ENCODE measurements at places on chromosomes 2 and 18.

DNA sequence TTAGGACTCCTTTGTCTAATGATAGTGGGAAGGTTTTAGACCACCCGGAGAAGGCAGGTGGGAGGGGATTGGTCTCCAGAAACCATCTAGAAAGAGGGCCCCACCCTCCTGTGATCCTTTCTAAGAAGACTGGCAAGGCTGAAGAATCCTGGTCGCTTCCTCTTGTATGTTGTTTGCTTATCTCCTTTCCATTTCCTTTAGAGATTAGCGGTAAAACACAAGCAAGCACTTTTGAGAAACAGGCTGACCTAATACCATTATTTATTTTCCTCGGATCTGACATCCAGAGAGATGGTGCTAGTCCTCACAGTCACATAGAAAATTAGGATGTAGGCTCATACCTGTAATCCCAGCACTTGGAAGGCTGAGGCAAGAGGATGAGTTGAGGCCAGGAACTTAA lies 45.2 kb upstream of the SPRED2 start:
- DNase-seq, result no peak

DNA sequence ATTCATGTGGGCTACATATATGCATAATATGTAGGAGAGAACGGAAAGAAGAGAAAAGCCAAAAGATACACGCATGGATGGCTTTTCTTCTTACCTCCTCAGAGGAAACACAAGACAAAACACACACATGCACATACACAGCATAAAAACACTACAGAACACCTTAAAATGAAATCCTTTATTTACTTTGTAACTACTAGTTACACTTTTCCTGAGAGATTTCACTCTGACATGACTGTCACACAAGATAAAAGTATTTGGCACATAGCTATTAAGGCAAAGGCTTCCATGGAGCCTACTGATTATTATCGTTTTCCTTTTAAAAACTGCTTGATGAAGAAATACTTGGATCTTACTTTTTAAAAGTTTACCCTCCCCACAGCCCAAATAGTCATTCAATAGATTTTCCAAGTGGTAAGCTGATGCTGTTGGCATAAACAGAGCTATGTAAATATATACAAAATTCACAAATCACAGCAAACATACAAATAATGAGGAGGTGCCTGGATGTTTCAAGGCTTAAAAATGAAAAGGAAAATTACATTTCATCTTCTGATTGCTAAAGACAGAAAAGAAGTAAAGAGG lies 8.6 kb downstream of the ZEB2 start:
- no peak for DNase-seq

DNA sequence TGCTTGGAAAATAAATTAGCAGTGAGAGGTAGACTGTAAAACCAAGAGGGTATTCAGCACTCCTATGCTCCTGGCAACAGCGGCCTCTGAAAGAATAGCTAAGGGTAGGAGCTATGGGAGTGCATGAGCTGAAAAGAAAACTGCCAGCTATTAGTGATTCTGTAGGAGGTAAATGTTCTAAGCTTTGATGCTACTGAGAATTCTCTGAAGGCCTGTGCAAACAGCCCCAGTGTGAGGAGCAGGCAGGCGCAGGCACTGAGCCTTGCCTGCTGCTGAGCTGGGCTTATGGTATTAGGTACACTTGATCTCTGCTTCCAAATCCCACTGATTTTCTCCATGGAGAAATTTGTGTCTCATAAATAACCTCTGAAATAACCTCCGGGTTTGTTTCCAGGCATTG lies 86.7 kb downstream of the NYAP2 start:
- no peak for DNase-seq

GRCh38 chr2:72222829-72223564 lies 75.3 kb upstream of the CYP26B1 start:
- DNase-seq, result no peak

DNA sequence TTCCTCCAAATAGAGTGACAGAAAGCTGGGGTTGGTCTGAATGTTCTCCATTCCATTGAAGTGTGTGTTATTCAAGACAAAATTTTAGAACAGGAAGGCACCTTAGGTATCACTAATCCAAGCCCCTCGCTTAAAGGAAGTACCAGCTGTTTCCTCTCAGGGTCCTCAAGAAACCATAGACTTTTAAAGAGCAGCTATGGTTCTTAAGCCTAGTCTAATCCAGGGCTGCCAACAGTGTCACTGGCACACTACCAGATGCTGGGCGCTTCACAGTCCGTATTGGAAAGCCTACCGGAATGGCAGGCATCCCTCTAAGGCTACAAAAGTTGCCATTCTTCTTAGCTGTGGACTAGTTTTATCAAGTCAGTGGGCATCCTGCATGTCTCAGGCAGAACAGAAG lies 1.9 kb downstream of the NEMP2 start:
- DNase-seq, result no peak

DNA sequence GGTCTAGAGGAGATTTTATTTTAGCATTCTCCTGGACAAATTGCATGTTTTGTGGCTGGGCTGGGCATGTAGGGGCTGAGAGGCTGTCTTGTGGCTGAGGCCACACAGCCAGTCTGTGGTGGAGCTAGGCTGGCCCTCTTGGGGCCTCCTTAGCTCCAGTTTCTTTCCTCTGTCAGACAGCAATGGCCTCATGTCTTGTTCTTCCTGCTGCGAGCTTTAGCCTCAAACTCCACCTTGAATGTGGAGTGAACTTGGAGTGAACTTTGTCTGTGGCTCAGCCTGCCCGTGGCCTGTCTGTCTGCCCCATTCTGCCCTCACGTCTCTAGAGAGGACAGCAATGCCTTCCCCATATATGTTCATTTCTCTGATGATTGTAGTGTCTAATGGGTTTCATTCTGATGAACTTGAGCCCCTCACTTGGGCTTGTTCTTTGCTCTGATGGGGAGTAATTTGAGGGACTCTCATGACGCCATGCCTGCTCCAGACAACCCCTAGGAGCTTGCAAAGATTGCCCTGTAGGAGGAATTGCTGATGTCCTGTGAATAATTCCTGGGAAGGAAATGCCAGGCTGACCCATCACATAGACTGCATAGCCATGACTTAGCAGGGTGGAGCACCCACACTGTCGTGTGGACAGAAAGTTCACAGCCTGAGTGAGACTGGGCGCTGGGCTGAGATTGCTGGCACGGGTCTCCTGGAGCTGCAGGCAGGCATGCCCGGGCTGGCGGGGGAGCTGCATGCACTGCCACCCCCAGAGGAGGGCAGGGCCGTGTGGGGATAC lies 42.6 kb downstream of the ASAP2 start:
- DNase-seq, result no peak

DNA sequence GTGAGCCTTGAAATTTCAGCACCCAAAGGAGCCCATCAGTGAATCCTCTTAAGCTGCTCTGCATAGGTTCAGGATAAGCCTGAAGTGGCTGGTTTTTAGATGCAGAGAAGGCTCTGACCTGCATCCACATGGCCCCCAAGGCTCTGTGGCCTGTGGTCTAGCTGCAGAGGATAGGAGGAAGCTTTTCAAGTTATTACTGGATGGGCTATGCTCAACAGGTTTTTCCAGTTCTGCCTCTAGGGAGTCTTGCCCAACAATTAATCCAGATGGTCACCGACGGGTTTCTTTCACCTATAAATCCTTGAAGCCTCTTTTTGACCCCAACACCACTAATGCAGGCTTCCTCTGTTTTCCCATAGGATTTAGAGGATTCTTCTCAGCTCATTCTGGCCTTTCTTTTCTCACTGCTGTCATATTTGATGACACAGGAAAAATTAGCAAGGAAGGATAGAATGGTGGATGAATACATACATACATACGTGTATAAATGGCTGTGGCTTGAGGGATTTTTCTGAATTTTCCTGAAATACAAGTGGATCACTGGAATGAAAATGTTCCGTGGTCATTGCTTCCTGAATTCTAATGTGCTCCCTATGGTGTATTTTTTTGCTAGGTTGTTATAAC lies 52.2 kb upstream of the BCL2L11 start:
- no peak for DNase-seq

DNA sequence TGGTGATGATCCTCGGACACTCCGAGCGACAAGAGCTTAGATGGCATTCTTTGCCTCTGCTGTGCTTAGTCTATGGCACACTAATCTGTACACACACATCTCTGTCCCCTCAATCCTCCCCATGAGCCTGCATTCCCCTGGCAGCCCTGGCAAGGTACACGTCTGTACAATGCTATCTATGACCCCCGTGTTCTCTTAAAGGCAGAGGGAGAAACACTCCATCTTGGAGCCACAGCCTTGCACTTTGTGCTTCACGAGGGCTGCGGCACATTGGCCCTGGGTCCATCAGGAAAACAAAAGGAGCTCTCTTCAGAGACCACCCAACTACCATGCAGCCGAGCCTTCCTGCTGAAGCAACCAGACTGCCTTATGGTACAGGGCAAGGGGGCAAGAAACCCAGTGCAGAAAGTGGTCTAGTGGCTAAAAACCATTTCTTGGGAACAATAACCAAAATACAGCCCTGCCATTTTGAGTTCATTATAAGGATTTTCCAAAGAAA lies 42.5 kb downstream of the STEAP3 start:
- no peak for DNase-seq

DNA sequence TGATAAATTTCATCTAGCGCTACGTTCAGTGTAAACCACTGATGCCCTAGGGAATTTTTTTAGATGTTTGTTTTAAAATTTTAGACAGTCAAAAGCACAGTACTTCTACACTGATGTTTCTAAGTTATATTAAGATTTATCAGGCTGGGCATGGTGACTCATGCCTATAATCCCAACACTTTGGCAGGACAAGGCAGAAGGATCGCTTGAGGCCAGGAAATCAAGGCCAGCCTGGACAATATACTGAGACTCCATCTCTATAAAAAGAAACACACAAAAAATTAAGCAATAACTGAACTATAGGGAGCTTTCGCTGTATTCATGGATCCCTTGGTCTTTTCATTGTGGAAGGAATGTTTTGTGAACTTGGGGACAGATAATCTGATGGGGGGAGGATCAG lies 50.6 kb upstream of the MAPRE2 start:
- no peak for DNase-seq

DNA sequence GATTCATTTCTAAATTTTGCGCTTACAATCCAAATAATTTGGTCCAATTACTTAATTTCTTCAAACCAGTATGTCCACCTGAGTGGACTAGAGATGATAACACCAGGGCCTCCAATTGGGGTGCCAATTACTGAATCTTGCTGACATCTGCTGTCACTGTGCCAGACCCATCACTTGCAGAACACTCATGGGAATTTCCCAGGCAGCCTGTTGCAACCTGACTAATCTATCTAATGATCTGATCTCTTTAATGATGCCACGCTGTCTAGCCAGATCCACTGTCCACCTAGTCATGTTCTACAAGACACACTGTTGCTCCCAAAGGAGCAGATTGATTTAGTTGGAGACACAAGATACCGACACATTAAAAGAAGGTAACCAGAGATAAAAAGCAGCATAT lies 11.8 kb upstream of the LRP1B start:
- DNase-seq, result no peak

GRCh38 chr2:92074549-92074898 lies 2796.7 kb upstream of the TEKT4 start:
- DNase-seq, result no peak

DNA sequence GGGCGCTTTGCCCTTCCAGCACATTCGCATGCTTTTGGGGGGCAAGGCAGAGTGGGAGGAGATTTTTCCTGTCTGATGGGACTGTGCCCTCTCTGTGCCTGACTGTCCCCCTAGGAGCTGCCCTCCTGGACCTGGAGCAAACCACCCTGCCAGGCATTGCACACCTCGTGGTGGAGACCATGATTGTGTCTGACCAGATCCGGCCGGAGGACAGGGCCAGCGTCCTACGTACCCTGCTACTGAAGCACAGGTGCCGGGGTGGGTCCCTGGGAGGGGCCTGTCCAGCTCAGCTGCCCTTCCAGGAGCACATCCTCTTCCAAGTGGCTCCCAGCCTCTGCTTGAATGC lies 5.3 kb downstream of the SLC4A3 start:
- no peak for DNase-seq

- DNase-seq, result no peak
These were observed 976.2 kb upstream of the FANCL start for GRCh38 chr2:59217360-59217759.

DNA sequence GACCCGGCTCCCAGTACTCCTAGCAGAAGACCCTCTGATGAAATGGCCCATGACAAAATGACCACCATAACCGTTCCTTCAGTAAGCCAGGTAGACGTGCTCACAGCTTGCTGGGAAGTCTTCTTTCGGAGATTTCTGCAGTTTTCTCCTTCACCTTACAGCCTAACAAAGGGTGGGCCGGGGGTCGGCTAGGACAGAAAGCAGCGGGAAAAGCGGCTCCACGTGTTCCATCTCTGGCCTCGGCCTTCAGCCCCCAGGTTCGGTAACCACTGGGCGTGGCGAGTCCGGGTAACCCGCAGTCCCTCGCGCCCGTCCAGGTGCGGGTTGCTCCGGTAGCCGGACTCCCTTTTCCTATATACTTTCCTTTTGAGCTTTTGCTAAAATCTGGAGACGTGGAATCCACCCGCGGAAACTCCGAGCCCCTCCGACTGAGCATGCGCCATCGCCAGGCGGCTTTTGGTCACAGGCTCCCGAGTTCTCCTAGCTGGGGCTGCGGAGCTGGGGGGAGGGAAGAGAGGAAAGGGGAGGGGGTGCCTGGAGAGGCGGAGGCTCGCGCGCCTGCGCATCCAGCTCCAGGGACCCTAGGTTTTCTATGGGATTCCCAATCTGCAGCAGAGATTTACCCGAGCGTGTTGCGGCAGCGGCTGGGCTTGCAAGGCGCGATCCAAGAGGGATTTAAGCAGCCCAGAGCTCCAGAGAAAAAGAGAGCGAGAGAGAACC lies at the start of gene VSNL1:
TSS of gene VSNL1 (plus strand) at position 604 of the 720 bp plus-strand sequence. CDS start 51,379 bp downstream, outside the sequence.
- no peak for DNase-seq

- no peak for DNase-seq
These were observed 152.6 kb downstream of the LDLRAD4 start for GRCh38 chr18:13370995-13371625.

- DNase-seq, result no peak
These were observed 79.9 kb downstream of the HNRNPLL start for GRCh38 chr2:38522754-38523349.

- no peak for DNase-seq
These were observed 548.2 kb upstream of the LRRTM1 start for GRCh38 chr2:80852808-80853139.

DNA sequence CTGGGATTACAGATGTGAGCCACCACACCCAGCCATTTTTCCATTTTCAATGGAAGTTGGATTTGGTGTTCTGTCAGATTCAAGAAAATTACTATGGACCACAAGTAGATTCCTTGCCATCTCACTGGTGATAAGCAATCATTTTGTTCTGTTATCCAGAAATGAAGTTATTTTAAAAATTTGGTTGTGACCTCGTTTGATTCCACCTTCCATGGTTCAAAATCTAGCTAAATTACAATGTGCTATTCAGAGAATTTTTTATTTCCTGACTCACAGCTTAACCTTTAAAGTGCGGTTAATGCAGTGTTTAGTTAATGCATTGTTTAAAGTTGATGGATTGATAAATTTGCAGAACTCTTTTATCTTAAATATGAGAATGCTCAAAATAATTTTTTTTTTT lies 243.2 kb upstream of the BOD1L2 start:
- no peak for DNase-seq

- no peak for DNase-seq
These were observed 41.5 kb downstream of the ODC1 start for GRCh38 chr2:10406491-10407188.

DNA sequence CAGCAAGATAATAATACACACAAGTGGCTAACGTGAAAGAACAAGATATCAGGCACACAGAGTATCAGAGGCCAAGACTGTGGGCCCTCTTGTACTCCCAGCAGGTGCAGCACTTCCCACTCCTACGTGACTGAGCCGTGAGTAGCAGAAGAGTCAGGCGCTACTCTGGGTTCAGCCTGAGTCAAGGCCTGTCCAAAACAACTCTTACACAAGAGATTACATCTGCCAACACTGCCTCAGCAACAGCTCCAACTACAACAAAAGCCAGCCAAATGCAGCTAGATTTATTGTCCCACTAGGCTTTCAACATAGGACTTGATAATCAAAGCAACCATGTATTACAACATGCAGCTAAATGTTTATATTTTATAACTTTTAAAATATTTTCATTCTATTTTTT lies 56.2 kb downstream of the ITSN2 start:
- no peak for DNase-seq

Data from GM18507 (cell line).